ENCODE measurements at places on chromosomes 13 and 19.

- DNase-seq: no peak
These were observed 40.2 kb downstream of the UBL3 start for GRCh38 chr13:29810145-29810742.

DNA sequence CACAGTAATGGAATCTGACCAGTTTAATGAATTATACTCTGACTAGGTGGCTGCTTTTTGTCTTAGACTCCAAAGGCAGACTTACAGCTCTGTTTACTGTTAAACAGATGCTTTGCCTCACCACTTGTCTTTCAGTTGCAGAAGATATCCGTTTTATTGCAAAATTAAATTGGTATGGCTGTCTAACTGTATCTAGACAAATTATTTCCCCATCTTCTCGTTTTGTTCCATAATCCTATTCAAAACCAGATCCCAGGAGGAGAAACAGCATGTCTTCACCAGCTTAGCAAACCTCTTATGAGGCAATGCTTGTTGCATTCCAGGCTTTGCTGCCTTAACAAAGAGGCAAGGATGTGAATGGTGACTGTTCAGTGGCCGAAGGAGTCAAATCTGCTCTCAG, 215.6 kb downstream of the TDRD3 start:
- no peak for DNase-seq

- DNase-seq: no peak
These were observed 83.5 kb upstream of the ARGLU1 start for GRCh38 chr13:106651442-106651841.

DNA sequence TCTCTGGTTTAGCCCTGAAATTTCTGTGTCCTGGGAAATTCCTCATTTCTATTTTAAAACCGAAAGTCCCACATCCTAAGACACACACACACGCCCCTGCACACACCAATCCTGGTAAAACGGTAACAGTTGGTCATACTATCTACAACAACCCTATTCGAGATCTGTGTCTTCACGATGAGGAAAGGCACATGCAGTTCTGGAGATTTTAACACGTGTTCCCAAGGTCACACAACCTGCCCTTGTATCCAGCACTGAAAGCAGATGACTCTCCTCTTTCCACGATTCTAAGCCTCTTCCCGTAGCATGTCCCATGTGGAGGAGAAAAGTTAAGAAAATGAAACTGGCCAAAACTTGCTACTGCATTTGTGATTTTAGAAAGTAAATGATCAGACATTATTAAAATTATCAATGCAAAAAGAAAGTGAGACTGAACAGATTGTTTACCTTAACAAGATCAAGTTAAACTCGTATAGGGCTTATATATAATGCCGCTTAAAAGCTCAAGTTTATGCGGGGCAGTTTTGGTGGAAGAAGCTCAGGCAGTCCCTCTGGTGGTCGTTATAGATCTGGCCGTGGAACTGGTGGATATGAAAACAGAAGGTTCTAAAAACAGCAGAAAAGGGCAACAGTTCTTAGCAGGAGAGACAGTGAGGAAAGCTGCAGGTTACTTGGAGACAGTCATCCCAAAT, 32.7 kb downstream of the VSTM1 start:
- no peak for DNase-seq

GRCh38 chr13:61180234-61180633, 235.4 kb downstream of the PCDH20 start:
- DNase-seq: no peak

- DNase-seq: no peak
These were observed 5.0 kb downstream of the DCUN1D2 start for GRCh38 chr13:113485545-113485944.

DNA sequence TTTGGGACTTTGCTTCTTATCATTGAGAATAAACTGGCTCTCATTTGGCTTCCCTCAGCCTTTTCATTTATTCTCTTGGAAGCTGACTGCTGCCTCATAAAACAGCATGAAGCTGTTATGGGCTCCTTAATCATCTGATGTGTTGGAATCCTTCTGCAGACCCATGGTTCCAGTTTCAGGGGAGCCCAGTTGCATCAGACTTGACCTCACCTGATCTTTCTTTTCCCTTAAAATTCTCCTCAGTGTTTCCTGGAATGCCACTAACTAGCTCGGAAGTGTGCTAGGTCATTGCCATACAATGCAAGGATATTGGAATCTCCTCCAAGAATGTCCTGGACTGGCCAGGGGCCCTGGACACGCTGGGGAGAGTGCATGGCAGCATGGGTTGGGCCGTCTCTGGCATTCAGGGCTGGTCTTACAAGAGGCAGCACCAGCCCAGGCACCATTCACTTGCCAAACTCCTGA, 158.7 kb downstream of the FLT1 start:
- DNase-seq: no peak

GRCh38 chr19:378706-379105, 30.2 kb downstream of the C2CD4C start:
- no peak for DNase-seq

DNA sequence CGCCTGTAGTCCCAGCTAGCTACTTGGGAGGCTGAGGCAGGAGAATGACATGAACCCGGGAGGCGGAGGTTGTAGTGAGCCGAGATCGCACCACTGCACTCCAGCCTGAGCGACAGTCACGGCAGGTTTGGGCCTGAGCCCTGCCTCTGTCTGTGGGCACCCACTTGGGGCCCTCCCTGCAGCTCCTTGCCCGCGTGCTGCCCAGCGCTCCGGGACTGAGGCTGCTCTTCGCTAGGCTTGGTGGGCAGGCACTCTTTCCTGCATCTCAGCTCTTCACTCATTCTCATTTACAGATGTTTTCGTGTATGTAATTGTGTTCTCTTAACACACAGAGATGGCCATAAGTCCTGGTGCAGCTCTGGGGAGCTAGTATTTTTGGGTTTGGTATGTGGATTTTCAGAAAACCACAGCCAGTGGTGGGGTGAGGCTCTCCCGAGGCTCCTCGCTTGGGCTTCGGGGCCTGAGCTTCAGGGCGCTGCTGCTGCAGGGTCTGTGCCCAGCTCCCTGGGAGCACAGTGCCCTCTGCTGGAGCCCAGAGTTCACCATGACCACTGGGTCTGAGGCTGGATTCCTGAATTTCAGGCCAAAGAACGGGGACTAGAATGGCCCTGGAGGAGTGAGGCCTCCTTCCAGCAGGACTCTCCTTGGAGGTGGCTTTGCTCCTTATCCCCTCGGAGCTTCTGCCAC, 15.2 kb downstream of the UPF1 start:
- no peak for DNase-seq

DNA sequence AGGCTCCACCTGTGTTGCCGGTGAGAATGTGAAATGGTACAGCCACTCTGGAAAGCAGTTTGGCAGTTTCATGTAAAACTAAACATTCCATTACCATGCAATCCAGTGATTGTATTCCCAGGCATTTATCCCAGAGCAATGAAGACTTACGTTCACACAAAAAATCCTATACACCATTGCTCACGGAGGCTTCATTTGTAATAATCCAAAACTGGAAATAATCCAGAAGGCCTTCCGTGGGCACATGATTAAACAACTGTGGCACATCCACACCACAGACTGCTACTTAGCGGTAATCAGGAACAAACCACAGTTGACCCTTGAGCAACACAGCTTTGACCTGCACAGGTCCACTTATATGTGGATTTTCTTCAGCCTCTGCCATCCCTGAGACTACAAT, 339.7 kb downstream of the MTUS2 start:
- no peak for DNase-seq

DNA sequence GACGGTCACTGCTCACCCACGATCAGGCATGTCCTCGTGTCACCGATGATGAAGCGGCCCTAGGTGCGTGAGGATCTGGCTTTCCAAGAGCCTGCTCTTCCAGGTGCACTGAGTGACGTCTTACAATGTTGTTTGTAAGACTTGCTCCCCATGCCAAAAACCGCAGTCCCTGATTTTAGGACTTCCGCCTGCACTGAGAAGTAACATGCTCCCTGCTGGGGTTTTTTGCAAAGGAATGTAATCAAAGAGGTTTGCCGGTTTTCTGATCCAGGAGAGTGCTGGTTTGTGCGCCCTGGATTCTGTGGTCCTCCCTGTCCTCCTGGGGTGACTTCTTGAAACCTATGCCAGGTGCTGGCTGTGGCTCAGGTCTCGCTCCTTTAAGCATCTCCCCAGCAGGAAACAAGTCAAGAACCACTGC, 38.8 kb downstream of the MYO9B start:
- DNase-seq: no peak

GRCh38 chr19:15555759-15556633, 47.7 kb downstream of the CYP4F22 start:
- no peak for DNase-seq

- DNase-seq: no peak
These were observed 4.6 kb upstream of the ZNF414 start for GRCh38 chr19:8518536-8518935.

DNA sequence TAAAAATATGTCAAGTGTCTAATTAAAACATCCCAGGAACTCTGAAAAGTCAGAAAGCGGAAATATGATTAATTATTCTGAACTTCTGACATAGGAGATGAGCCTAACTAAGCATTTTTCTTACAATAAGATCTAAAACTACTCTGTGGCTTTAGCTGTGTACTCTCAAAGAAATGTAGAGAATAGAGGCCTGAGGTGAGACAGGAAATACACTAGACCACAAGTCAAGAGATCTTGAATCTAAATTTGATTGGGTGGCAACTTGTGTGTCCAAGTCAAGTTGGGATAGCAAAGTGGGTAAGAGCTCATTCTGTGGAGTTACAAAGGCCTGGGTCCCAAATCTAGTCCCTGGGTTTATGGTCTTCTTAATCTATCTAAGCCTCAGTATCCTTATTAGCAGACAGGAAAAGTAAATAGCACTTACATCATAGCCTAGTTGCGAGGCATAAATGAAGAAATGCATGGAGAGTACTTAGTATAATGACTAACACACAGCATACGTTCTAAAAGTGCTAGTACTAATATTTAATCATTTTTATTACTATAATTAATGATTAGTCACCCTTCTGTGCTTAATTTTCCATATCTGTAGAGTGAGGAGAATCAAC, 9.4 kb upstream of the LRRC63 start:
- no peak for DNase-seq

DNA sequence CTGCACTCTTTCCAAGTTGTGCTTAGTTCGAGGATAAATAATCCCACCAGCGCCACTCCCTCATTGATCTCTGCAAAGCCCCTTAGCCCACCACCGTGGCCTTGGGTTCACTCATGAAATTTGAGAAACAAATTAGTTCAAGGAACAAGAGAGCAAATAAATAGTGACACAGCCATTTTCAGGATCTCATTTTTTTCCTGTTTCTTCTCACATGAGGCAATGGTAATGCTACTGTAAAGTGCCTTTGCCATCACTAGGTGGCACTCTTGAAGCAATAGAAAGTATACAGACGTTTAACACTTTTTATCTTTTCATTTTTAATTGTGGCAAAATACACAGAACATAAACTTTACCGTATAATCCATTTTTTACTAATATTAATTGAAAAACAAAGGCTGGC, 76.8 kb upstream of the ZNF835 start:
- no peak for DNase-seq

DNA sequence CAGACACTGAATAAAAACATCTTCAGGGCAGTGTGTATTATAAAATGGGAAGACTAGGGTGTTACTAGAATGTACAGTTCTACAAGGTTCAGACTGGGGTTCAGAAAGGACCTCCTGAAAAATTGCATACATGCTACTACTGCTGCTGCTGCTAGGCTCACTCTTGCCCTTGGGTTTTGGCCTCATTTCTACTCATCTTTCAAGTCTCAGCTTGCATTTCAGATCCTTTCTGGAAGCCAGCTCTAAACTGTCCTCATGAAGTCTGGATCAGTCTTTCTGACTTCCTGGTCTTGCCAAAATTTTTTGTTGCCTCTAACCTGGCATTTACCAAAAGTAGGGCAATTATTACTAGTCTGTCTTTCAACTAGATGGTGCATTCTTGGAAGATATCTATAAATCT, 393.3 kb downstream of the DIAPH3 start:
- no peak for DNase-seq

All from vagina (tissue), 2 donors.